Thoracic aorta (tissue), 2 donors: ENCODE measurements at places on chromosomes 12 and 14. TPM values are rescaled to one million over a fixed set of nuclear protein-coding genes. Genes with fewer than 3 reads are reported as not detected.

- no peak for DNase-seq
Measured at GRCh38 chr12:131903270-131904255, 9.1 kb downstream of the ULK1 start.

DNA sequence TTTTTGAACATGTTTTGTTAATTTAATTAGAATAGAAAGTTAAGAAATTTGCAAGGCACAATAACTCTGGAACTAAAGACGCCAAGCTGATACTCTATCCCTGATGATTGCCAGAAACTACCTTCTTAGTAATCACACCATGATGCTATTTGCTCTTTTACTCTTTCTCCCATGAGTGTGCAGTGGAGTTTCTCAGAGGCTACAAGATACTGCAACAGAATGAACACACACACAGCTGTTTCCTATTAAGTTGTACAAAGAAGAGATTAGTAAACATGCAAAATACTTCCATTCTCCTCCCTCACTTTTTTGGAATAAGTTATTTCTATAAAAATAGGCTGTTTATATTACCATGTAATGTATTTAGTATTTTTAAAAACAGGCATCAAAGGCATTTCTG, 1367.5 kb downstream of the AACS start:
- no peak for DNase-seq

DNA sequence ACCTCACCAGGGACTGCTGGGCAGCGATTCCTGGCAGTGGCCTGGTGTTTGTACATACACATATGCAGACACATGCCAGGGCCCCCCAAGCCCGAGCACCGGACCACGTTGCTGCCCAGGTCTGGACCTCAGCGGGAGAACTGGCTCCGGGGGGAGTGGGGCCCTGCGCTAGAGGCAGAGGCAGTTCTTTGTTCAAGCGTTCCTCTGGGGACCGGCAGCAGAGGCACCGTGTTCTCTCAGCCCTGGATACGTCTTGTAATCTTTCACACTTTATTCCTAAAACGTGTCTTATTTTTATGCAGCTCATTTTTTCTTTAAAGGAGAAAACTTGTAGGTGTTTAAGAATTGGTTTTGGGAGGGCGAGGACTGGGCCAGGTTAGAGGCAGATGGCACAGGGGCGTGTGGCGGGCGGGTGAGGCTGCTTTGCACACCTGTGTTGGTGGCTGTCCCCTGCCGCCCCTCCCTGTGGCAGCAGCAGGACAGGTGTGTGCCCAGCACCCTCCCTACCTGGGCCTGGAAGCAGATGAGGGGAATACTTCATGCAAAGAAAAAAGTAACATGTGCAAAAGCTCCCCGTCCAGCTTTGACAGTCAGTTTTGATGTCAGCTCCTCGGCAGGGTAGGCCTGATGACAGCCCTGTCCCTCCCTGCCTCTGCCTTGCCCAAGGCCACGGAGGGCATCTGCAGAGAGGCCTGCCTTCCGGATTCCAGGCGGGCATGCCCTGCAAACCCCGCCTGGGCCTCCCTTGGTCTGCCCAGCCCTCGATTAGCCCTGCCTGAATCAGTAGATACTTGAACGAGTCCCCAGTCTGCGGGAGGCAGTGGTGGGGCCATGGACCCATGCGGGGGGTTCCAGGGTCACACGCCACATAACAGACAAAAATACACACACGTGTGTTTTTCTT, 7.0 kb upstream of the PUS1 start:
- no peak for DNase-seq

The RNASE4 gene
- total RNA-seq, result 45.6 TPM

DNA sequence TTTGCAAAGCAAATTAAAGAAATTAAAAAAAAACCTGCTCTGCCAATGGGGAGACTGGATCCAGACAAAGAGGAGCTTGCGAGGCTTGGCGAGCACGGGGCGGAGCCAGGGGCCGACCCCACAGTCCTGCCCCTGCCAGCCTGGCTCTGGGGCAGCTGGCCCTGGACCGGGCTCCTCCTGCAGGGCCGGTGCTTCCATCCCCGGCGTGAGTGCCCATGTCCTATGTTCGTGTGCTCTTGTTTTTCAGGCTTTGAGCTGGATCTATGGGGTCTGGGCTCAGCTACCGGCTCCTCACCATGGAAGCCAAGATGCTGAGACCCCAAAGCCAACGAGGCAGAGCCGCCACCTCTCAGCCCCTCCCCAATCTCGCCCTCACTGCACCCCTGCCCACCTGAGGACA, 176.8 kb downstream of the KIF26A start:
- DNase-seq, result no peak

GRCh38 chr12:44015333-44015941, 179.6 kb downstream of the TMEM117 start:
- DNase-seq, result no peak

The MGP gene
- 6,234 TPM for total RNA-seq

GRCh38 chr12:119169150-119169549, 9.6 kb upstream of the HSPB8 start:
- no peak for DNase-seq

DNA sequence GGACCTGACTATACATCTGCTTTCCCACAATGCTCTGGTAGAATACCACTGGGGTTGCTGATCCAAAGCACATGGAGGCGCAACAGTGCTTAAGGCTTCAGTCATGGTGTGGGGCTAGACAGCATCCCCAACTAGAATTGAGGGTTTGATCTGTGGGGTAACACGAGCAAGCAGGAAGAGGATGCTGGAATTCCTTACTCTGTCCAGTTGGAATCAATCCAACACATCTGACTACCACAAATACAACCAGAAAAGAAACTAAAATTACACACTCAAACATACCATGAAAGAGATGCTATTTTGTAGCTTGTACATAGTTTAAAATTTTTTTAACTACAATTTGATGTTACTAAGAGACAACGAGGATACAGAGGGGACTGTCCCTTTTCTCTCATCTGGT, 40.4 kb upstream of the GTF2A1 start:
- no peak for DNase-seq

The ITGA7 gene
- total RNA-seq, result 285 TPM

DNA sequence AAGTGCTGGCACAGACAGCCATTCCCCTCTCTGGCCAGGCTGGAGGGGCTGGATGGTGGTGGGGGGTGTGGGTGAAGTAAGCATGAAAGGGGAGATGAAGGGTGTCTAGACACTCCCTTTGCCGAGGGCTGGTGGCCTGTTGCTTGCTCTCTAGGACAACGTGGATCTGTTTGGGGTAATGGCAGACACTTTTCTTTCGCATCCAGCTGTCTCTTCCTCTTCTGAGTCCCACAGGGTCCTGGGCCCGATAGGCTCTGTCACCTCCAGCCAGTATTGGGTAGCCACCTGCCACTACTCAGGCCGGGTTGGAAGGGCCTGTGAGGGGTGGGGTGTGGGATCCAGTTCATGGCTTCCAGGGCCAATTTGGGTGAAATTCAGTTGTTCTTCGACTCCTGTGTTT, 218.1 kb downstream of the CACNA1C start:
- DNase-seq, result no peak

DNA sequence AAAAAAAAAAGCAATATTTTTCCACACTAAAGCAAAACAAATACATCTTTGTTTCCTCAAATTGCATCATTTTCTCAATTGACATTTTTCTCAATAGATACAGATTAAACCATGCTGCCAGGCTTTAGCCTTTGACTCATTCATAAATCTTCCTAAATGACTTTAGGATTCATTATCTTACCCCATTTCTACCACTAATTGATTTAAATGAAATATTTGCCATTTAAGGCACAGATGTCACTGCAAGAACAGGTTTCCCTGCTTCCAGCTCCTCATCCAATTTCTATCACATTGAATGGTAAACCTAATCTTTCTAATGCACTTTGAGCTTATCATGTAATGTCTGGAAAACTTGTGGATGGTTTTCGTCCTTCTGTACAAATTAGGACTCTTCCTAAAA, 298.7 kb downstream of the RPL10L start:
- no peak for DNase-seq

DNA sequence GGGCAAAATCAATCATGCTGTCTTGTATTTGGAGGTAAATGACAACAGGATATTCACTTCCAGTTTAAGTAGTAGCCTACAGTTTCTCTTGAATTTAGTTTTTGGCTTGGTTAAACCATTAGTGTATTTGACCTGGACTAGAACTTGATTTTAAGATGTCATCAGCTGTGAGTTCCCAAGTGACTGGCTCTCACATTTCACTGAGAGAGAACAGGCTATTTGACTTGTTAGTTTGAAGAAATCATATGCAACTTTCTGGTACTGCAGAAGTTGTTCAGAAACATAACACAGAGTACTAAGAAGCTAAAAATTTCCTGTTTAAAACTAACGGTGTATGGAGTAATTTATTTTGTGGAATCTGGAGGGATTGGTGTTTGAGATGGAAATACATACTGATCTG, 22.3 kb downstream of the MNAT1 start:
- no peak for DNase-seq

GRCh38 chr14:96503306-96503679, 1.1 kb downstream of the PAPOLA start:
- DNase-seq, result no peak

DNA sequence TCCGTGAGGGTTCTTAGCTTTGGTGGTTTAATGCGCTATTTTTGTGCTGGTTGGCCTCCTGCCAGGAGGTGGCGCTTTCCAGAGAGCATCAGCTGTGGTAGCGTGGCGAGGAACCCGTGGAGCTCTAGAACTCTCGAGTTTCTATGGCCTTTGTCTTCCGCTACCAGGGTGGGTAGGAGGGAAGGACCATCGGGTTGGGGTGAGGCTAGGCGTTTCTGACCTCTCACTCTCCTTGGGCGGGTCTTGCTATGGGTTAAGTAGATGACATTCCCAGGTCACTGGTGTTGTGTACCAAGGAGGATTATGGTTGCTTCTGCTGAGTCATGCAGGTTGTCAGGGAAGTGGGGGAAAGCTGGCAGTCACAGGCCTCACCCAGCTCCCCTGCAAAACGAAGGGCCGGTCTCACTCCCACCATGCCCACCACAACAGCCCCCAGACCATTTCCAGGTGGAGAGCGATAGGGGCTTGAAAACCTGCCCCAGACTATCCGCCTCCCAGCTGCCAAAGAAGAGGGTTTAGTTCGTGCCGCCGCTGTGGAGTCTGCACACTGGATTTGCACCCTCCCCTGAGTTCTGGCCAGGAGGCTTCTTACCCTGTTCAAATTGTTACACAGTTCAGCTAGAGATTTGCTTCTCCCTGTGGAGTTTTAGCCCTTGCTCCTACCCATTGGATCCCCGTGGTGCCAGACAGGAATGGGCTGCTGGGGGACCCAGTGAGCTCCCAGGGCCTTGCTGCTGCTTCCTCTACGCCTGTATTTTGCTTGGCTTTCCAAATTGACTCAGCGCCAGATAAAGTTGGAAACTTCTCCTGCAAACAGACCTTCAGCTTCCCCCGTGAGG, 21.9 kb downstream of the RNFT2 start:
- no peak for DNase-seq
